Stimulated activated CD8-positive, alpha-beta memory T cell treated with anti-CD3 and anti-CD28 coated beads, Interleukin-7, amount 100 ng/mL, for 48 hours (primary cell): ENCODE measurements at places on chromosomes 7 and 10.

DNA sequence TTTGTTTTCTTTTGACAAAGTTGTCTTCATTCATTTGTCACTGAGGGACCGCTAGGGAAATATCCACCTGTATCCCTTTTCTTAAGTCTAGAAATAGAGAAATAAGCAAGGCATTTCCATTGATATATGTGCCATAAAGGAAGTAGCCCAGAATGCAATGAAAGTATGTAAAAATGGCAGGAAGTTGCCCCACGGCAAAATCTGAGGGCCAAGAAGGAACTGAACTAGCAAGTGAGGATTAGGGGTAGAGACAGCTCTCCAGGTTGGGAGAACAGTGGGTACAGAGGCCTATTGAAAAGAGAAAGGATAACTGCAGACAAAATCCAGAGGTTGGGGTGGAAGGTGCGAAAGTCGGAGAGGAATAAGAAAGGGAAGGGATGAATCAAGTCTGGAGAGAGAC lies 56.6 kb upstream of the TOMM7 start:
- DNase-seq = no peak

DNA sequence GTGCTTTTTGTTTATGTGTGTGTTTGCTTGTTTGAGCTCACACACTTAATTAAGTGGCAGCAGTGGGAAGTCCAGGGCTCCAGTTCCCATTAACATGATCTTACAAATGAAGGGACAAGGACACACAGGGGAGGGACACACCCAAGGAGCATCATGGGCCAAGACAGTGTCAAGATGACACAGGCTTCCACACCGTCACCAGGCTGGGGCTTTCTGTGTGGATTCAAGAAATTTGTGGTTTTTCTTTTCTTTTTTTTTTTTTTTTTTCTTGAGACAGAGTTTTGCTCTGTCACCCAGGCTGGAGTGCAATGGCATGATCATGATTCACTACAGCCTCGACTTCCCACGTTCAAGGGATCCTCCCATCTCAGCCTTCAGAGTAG lies 173.6 kb downstream of the KIAA1217 start:
- no peak for DNase-seq

DNA sequence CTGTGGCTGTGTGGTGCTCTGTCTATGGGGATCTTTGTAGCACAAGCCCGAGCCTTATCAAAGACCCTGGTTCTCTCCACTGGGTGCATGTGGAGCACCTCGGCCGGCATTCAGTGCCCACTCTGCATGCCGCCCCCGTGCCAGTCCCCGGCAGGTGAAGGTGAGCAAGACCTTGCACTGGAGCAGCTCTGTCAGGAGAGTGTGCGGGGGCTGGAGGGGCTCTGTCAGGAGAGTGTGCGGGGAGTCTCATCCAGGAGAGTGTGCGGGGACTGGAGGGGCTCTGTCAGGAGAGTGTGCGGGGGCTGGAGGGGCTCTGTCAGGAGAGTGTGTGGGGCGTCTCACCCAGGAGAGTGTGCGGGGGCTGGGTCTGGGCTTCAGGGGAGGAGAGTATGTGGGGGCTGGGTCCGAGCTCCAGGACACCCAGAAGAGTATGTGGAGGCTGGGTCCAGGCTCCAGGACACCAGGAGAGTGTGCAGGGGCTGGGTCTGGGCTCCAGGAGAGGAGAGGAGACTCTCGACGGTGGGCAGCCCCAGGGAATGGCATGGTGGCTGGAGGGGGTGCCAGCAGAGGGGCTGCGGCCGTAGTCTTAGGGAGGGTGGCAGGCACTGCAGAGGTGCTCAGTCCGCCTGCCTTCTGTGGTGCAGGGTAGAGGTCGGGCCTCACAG lies 40.8 kb downstream of the INPP5A start:
- DNase-seq = no peak

DNA sequence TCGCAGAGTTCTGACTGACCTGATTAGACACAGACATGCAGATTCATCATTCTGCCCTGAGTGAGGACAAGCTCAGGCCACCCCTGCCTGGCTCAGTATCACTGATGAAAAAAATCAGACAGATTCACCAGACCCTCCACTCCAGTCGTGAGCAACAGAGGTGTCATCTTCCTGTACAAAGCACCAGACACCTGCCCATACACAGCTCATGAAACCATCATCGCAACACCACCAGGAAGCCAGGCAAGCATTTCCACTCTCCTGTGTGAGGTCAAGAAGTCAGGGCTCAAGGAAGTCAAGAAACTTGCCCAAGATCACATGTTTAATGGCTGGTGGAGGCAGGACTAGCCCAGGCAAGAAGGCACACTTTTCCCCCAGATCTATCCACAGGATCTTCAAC lies 163.0 kb downstream of the CALN1 start:
- no peak for DNase-seq

GRCh38 chr7:126931581-126931980 lies 321.2 kb downstream of the GRM8 start:
- DNase-seq = no peak

DNA sequence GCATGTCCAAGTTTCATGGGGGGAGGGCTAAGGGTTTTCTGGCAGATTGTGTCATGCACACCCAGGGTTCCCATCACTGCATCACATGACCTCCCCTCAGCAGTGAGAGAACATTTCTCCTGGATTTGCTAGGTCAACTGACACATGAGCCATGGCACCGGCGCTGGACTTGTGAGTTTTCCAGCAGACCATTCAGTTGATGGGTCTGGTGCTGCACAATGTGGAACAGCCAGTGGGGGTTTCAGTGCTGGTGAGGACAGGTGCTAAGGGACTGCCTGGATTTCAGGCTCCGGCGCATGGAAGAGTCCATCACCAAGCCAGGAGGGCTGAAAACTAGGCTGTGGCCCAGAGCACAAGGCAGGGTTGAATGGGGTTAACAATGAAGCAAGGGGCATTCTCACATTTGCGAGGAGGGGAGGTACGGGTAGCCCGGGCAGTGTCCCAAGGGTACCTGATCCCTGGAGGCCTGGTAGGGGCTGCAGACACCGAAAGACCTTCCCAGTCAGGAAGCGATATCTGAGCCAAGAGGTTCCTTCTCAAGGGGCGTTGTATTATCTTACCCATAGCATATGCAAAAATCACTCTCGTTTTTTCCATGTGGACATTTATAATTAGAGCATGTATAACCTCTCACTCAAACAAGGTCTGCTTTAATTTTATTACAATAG lies 203.0 kb downstream of the TNS3 start:
- no peak for DNase-seq
